Frontal cortex (tissue), 4 donors: ENCODE measurements at places on chromosomes 16 and 17. TPM values are rescaled to one million over a fixed set of nuclear protein-coding genes. Genes with fewer than 3 reads are reported as not detected.

GRCh38 chr16:82201351-82201750 is 31.3 kb upstream of the MPHOSPH6 start:
- DNase-seq: no peak

The TNFRSF17 gene
- 2.0 TPM for total RNA-seq

The ZNF287 gene
- total RNA-seq: 27.3 TPM

The CSH1 gene
- not detected for total RNA-seq
